ENCODE measurements at places on chromosomes 12 and 14.
A peak's percentile ranks its signal among the peaks of the same experiment; 100 is the strongest.

- no peak for DNase-seq
Measured at GRCh38 chr12:76189851-76190250, 105.4 kb upstream of the NAP1L1 start.

DNA sequence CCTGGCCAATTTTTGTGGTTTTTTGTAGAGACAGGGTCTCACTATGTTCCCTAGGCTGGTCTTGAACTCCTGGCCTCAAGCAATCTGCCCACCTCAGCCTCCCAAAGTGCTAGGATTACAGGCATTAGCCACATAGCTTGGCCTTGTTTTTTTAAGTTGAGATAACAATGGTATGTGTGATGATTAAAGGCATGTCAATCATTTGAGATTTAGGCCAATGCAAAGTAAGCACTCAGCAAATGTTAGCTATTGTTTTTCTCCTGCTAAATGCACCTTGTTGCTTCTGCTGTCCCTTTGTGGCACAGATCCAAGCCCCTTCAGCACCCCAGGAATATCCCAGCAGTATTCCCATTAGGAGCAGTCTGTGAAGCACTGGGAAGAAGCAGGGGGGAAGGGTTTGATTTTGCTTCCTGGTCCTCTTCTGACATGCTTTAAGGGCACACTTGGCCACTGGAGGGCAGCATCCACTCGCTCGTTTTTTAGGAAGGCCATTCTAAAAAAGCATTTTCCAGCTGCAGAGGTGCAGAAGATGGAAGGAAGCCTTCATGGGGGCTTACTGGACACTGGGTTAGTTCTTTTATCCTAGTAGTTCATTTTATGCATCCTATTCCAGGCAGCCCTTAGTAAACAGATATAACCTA lies 70.2 kb upstream of the ZFP36L1 start:
- peak; percentile 86 for DNase-seq

DNA sequence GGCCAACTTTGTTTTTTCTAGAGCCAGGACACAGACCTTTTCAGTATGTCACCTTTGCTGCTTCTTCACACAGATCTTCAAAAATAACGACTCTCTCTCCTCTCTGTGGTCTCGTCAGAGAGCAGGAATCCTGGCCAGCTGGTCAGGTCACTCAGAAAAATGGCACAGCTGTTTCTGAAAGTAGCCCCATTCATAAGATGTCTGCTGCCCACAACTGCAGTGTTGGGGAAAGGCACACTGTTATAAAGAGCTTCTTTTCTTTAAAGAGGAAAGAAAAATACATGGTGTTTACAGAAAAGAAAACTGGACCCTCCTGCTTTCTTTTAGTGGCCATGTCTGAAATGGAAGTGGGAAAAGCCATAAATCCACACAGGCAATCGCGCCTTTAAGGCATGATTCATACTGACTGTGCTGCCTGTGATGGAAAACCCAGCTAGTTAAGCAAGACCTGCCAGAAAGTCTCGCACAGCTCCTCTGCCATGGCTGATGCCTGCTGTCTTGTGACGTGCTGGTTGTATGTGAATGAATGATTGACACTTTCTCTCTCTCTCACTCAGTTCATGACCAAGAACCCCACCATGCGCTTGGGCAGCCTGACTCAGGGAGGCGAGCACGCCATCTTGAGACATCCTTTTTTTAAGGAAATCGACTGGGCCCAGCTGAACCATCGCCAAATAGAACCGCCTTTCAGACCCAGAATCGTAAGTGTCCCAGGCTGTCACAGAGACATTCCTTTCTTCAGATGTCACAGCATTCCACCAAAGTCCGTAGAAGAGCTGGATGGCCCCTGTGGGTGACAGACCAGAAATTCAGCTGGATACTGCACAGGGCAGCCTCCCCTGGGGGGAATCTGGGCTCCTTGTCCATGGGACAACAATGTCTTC lies 147.9 kb upstream of the HIF1A start:
- DNase-seq = no peak

DNA sequence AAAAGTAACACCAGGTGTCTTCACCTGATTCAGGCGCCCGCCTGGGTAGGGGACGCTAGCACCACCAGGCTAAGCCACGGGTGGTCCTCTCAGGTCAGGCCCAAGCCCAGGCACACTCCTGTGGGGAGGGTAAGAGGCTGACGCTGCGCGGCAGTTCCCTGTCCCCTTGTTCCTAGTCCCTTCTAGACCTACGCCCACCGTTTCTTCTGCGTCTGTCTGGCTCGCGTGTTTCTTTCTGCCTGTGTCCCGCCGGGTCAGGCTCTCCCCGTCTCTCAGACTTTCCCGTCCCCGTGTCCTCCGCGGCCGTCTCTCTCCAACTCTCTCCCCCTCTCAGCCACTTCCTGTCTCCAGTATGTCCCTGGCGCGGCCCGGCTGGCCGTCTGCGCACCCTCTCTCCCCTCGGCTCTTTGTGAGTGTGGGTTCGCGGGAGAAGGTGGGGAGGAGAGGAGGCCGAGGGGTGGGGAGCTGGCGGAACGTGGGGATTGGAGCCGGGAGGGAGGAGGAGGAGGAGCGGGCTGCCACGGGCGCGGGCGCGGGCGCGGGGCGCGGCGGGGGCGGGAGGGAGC lies 3.1 kb upstream of the TNS2 start:
- DNase-seq = peak; percentile 72

GRCh38 chr12:85626001-85626783 lies 210.0 kb downstream of the RASSF9 start:
- no peak for DNase-seq

GRCh38 chr14:70955543-70956480 lies 48.6 kb downstream of the PCNX1 start:
- peak; percentile 38 for DNase-seq

GRCh38 chr12:5222011-5222461 lies 178.4 kb downstream of the KCNA5 start:
- no peak for DNase-seq

DNA sequence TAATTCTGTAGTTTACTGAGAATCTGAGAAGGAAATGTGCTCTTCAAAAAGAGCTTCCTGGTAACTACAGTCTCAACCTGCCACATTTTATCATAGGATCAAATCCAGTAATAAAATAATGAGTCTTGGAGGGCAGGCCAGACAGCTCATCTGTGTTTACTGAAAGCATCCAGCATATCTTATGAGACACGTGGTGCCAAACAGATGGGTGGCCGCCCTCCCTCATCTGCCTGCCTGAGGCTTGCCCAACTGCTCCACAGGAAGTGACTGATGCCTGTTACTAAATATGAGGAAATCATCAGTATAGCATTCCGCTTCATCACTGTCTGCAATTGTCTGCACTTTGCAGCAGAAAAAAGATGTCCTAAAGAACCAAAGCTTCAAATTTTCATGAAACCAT lies 13.5 kb downstream of the DHRS7 start:
- DNase-seq = peak; percentile 80

GRCh38 chr12:70052931-70053497 lies 190.2 kb upstream of the CNOT2 start:
- no peak for DNase-seq

DNA sequence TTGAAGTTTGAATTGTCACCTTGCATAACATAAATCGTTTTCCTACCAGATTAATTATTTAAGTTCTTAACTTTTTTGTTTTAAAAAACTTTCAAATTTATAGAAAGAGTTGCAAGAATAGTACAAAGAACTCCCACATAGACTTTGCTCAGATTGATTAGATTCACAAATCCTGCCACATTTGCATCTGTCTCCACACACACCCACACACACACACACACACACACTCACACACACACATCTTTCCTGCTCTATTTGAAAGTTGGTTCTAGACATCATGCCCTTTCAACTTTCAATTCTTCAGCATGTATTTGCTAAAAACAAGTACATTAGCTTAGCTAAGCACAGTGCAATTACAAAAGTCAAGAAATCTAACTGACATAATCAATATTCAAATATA lies 184.0 kb downstream of the ITPR2 start:
- no peak for DNase-seq

DNA sequence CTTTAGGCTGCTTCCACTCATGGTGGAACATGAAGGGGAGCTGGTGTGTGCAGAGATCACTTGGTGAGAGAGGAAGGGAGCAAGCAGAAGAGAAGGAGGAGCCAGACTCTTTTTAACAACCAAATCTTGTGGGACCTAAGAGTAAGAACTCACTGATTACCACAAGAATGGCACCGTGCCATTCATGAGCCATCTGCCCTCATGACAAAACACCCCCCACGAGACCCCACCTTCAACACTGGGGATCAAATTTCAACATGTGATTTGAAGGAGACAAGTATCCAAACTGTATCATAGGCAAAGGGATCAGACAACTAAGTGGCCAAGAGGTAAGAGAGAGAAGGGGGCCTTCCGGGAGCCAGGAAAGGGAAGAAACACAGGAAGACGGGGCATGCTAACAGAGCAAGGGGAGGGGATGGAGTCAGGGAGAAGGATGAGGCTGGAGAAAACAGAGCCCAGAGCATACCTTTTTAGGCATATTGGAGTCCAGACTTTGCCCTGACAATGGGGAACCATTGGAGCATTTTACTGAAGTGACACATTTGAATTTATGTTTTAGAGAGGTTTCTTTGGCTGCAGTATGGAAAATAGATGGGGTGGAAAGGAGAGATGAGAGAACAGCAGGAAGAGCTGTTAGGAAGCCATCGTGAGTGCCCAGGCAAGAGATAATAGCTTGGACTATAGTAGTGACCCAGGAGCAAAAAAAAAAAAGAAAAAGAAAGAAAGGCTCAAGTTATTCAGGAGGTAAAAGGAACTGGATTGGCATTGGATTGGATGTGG lies 204.4 kb upstream of the NUDT4 start:
- no peak for DNase-seq

GRCh38 chr12:113138826-113139225 lies 3.3 kb upstream of the RASAL1 start:
- DNase-seq = no peak

- DNase-seq = no peak
Measured at GRCh38 chr12:47391566-47391965, 311.8 kb upstream of the AMIGO2 start.

GRCh38 chr14:103708750-103709187 lies 6.5 kb downstream of the XRCC3 start:
- peak; percentile 51 for DNase-seq

- no peak for DNase-seq
Measured at GRCh38 chr14:96126783-96127271, 77.8 kb upstream of the BDKRB2 start.

GRCh38 chr12:40473962-40474361 lies 218.3 kb upstream of the CNTN1 start:
- no peak for DNase-seq

GRCh38 chr12:131910302-131911027 lies 16.0 kb downstream of the ULK1 start:
- peak; percentile 43 for DNase-seq

DNA sequence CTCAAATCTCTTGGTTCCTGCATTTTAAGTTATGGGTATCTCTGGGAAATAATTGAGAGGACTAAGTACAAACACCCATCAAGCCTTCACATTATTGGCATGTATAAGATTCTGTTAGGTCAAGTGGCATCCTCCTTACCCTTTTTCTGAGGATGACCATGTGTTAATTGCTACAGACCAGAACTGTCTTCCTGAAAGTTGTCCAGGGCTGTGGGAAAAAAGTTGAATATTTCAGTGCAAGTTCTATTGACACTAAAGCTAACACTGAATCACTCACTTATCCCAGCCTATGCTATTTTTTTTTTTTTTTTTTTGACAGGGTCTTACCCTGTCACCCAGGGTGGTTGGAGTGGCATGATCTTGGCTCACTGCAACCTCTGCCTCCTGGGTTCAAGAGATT lies 130.1 kb upstream of the HIF1A start:
- DNase-seq = no peak

DNA sequence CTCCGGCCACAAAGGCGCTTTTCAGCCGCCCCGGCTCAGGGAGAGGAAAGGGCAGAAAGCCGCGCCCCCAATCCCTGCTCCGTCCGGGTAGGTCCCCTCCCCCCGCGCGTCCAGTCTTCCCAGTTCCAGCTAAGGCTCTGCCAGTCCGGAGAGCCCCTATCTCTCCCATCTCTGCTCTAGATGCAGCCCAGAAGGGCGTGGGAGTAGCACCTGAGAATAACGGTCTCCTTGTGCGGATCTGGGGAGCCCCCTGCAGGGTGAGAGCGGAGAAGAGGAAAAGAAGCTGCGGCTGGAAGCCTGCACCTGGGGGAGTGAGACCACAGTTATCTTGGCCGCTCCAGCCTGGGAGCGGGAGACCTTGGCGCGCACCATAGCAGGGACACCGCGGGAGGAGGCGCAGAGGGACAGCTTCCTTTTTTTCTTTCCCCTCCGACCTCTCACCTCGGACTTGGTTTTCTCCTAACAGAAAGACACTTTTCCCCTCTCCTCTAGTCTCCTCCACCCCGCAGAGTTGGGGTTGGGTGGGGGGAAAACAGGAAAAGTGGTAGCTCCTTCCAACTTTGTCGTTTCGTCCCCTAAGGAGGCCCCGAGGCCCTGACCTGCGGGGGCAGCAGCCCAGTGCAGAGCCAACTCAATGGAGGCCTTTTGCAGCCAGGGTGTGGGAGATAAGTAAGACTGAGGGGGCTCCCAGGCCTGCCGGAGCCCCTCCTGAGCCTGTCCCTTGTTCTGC lies 2.4 kb downstream of the DHH start:
- DNase-seq = peak; percentile 63

GRCh38 chr12:13253966-13254760 lies 57.6 kb downstream of the EMP1 start:
- no peak for DNase-seq

DNA sequence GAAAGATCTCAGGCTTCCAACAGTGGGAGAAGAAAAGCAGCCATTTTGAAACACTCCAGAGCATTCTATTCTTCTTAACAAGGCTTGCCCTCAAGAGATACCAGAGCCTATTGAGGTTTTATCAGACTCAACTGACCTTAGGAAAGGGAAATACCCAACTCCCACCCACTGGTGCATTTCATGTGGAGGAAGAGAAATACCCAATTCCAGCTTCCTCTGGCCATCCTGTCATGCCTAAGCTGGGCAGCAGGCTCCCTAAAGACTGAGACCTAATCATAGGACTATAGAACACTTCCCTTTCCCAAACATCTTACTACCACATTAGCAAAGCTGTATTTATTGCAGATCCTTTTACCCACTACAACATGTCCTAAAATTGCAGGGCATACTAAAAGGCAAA lies 164.5 kb downstream of the KIF21A start:
- no peak for DNase-seq

- DNase-seq = no peak
Measured at GRCh38 chr12:58443273-58443980, 476.9 kb downstream of the LRIG3 start.

- no peak for DNase-seq
Measured at GRCh38 chr12:87290505-87290904, 738.7 kb downstream of the C12orf50 start.

GRCh38 chr12:71441836-71442566 lies 2.4 kb downstream of the LGR5 start:
- no peak for DNase-seq

- DNase-seq = peak; percentile 46
Measured at GRCh38 chr14:32366256-32366879, 37.3 kb downstream of the AKAP6 start.

DNA sequence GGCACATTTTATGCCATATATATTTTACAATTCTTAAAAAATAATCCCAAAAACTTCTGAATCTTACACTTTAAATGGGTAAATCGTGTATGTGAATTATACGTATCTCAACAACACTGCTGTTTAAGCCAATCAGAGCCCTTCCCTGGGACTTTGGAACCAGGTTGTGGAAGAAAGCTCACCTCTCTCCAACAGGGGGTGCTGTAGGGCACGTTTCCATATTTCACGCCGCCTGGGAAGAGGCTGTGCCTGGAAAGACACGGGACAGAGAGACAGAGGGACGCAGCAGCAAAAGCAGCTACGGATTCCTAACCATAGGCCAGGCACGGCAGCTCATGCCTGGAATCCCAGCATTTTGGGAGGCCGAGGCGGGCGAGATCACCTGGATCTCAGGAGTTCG lies 29.4 kb upstream of the FBRSL1 start:
- peak; percentile 46 for DNase-seq
